ENCODE measurements at places on chromosomes 12 and 14. TPM values are rescaled to one million over a fixed set of nuclear protein-coding genes. Genes with fewer than 3 reads are reported as not detected.
A peak's percentile ranks its signal among the peaks of the same experiment; 100 is the strongest.

DNA sequence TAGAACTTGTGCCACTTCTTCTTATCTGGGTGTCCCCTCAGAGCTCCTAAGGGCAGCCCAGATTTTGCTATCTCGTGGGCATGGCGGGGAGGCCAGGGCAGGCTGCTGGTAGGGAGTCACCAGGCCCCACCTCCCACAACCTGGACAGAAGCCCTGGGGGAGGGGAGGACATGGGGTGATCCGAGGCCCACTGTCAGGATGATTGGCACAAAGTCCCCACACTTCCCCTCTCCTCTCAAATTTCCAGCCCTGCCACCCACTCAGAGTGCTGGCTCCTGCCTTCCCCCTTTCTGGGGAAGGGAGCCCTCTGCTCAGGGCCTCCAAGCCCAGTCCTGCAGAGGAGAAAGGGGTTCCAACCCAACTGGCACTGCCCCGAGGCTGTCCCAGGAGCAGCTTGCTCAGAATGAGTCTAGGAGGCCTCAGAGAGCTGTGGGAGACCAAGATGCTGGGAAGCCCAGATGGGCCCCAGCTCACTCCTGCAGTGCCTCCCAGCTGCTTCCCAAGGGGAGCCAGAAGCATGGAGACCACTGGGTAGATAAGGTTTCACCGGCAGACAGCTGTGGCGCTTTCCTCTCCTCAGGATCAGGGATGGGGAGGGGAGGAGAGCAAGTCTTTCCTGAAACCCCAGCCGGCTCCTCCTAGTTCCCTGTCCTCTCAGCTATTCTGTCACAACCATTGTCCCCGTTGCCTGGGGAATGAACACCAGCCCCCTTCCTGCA, 82.8 kb downstream of the B4GALNT3 start:
- no peak overlapping the region for H3K27ac ChIP-seq
- H3K4me1 ChIP-seq = peaks cover 25% of the 10 kb centered on the region
- DNase-seq = no peak
- no peak overlapping the region for H3K4me3 ChIP-seq
- H3K36me3 ChIP-seq = no peaks in the 10 kb centered on the region
- H3K27me3 ChIP-seq = peaks cover 10% of the 10 kb centered on the region

GRCh38 chr14:101196051-101196712, 292.7 kb upstream of the RTL1 start:
- H3K27me3 ChIP-seq = peaks cover 4% of the 10 kb centered on the region
- no peaks in the 10 kb centered on the region for H3K36me3 ChIP-seq
- no peaks in the 10 kb centered on the region for H3K4me1 ChIP-seq

DNA sequence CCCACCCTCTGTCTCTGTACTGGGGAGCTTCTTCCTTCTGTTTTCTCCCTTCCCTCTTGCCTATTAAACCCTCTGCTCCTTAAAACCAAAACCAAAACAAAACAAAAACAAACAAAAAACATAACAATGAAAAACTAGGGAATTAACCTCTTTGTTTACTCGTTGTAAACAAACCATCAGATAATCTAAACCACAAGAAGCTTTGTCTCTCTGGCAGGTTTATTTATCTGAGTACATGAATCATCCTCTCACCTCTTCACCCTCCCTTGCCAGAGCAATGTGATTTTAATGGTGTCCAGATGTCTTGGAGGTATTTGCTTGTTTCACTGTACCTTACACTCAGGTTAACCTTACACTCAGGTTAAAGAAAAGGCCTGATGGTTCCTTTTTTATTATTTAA, 66.1 kb downstream of the DYRK2 start:
- no peaks in the 10 kb centered on the region for H3K36me3 ChIP-seq
- DNase-seq = no peak
- no peak overlapping the region for H3K4me3 ChIP-seq
- H3K27me3 ChIP-seq = no peaks in the 10 kb centered on the region
- no peaks in the 10 kb centered on the region for H3K4me1 ChIP-seq

DNA sequence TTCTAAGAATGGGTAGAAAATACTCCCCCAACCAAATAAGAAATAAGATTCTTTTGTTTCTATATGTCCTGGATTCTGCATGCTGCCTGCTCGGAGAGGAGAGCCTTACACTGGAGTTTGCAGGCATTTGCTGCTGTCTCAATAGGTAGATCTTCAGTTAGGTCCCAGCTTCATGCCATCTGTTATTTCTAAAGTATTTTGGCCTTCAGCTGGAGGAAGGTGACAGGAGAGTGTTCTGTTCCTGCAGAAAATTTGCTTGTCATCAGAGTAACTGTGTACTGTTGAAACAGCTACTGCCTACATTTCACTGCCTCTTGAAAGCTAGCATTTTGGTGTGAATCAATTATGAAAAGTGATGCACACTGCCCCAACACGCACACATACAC, 966.9 kb downstream of the NRXN3 start:
- no peak for DNase-seq
- H3K4me3 ChIP-seq = no peak overlapping the region
- H3K4me1 ChIP-seq = no peaks in the 10 kb centered on the region
- no peaks in the 10 kb centered on the region for H3K27me3 ChIP-seq
- no peaks in the 10 kb centered on the region for H3K36me3 ChIP-seq

DNA sequence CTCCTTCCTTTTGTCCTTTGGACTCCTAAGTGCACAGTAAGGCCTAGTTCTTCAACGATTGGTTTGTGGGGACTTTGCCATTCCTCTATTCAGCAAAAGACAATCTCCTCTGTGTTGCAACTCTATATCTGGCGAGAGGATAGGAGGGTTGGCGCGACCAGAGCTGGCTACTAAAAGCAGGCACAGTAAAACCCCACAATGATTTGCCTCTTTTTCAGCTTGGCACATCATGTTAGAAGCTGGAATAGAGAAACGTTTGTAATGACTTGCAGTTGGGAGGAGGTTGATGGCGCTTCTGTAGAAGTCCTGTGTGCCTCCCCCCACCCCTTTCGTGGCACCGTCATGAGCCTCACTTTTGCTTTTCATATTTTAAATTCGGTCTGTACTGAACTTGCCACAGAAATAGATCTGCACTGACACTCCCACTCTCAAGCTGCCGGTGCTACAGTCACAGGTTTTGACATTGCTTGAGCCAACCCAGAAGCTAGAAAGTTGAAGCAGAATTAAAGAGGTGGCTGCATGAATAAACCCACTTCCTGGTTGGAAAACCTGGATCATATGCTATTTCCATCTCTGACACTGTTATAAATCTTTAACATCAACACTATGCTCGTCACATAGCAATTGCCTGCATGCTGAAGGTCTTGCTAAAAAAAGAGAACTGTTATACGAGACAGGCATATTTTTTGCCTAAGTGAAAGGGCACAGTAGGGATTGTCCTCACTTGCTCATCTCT, 315.3 kb upstream of the PRICKLE1 start:
- H3K4me1 ChIP-seq = no peaks in the 10 kb centered on the region
- H3K4me3 ChIP-seq = no peak overlapping the region
- DNase-seq = no peak
- no peak overlapping the region for H3K27ac ChIP-seq

GRCh38 chr14:22375321-22375930, 213.6 kb downstream of the DAD1 start:
- no peaks in the 10 kb centered on the region for H3K27me3 ChIP-seq
- DNase-seq = no peak
- H3K4me1 ChIP-seq = no peaks in the 10 kb centered on the region
- no peak overlapping the region for H3K4me3 ChIP-seq
- no peak overlapping the region for H3K27ac ChIP-seq

GRCh38 chr14:52189325-52189724, 78.2 kb upstream of the PTGDR start:
- no peak overlapping the region for H3K4me3 ChIP-seq
- no peak overlapping the region for H3K27ac ChIP-seq
- no peaks in the 10 kb centered on the region for H3K36me3 ChIP-seq
- no peak for DNase-seq
- H3K27me3 ChIP-seq = no peaks in the 10 kb centered on the region
- H3K4me1 ChIP-seq = peaks cover 13% of the 10 kb centered on the region

GRCh38 chr12:7869137-7869536, 3.6 kb downstream of the SLC2A14 start:
- H3K27ac ChIP-seq = no peak overlapping the region
- H3K4me1 ChIP-seq = peaks cover 2% of the 10 kb centered on the region
- no peak overlapping the region for H3K4me3 ChIP-seq

DNA sequence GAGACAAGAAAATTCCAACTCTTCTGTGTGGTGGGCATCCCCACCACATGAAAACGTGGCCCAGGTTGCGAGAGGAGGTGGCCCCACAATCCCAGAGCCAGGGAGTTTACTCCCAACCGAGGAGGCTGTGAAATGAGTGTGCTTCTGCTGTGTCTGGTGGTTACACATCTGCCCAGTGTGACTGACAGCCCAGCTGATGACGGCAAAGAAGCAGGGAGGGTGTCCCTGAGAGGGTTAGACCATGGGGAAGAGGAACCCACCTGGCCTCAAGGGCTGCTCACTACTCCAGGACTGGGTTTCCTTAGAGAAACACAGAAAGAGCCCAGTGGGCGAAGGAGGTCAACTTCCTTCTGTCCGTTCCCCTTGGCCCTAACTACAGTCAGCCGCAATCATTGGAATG, 24.6 kb downstream of the ZFP36L1 start:
- no peak for DNase-seq
- no peak overlapping the region for H3K27ac ChIP-seq
- no peak overlapping the region for H3K4me3 ChIP-seq
- no peaks in the 10 kb centered on the region for H3K36me3 ChIP-seq
- no peaks in the 10 kb centered on the region for H3K27me3 ChIP-seq

DNA sequence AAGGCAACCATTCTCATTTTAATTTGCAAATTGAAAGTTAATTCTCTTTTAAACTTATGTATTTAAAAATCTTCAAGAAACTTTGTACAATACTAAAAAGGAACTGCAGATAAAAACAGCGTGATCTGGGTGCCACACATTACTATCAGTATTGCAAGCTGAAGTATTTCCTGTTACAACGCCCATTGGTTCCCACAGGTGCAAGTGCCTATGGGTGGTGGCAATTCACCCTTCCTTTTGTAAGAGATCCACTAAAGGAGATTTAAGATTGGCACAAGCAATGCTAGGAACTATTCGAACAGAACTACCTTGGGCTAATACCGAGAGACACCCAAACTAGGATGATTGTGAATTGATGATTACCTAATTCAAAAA, 13.2 kb downstream of the TAOK3 start:
- peak; percentile 47 for DNase-seq
- peak overlapping the region; percentile 91 for H3K27ac ChIP-seq
- H3K4me1 ChIP-seq = peaks cover 42% of the 10 kb centered on the region
- H3K27me3 ChIP-seq = no peaks in the 10 kb centered on the region
- H3K36me3 ChIP-seq = peaks cover 7% of the 10 kb centered on the region

GRCh38 chr12:96107236-96107635, 71.8 kb upstream of the LTA4H start:
- H3K4me1 ChIP-seq = peaks cover 8% of the 10 kb centered on the region
- no peaks in the 10 kb centered on the region for H3K27me3 ChIP-seq
- no peak for DNase-seq
- H3K36me3 ChIP-seq = no peaks in the 10 kb centered on the region
- no peak overlapping the region for H3K4me3 ChIP-seq

- no peak overlapping the region for H3K27ac ChIP-seq
- H3K27me3 ChIP-seq = no peaks in the 10 kb centered on the region
- no peaks in the 10 kb centered on the region for H3K4me1 ChIP-seq
- DNase-seq = no peak
- H3K36me3 ChIP-seq = no peaks in the 10 kb centered on the region
- H3K4me3 ChIP-seq = no peak overlapping the region
Measured at GRCh38 chr12:75177997-75178396, 31.6 kb downstream of the KCNC2 start.

DNA sequence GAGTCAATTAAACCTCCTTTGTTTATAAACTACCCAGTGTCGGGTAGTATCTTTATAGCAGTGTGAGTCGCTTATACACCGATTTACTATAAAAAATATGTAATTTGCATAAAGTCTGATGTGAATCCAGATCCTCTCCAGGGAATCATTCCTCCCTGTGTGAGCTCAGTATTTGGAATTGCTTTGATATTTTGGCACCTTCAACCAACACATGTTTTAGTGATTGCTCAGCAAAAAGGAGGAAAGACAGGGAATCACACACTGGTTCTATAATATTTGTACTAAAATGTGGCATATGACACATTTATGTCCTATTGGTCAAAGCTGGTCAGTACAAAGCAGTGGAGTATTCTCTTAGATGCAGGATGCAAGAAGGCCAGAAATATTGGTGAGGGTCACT, 703.9 kb upstream of the ATXN7L3B start:
- no peaks in the 10 kb centered on the region for H3K27me3 ChIP-seq
- no peak for DNase-seq
- no peak overlapping the region for H3K27ac ChIP-seq

- peaks cover 1% of the 10 kb centered on the region for H3K36me3 ChIP-seq
- peaks cover 50% of the 10 kb centered on the region for H3K27me3 ChIP-seq
- H3K4me1 ChIP-seq = peaks cover 16% of the 10 kb centered on the region
- DNase-seq = no peak
Measured at GRCh38 chr12:21941506-21942376, 515 bp upstream of the ABCC9 start.

DNA sequence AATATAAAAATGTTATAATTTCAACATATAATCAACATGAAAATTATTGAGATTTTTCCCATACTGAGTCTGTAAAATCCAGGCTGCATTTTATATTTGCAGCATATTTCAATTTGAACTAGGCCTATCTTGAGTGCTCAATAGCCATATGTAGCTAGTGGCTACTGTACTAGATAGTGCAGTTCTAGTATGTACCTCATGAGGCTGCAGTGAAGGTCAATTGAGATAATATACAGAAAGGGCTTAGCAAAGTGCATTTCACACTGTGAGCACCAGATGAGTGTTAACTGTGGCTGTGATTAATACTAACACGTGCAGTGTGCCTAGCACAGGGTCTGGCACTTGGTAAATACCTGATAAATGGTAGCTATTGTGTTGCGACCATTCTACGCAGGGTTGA, 5.4 kb upstream of the SLC22A17 start:
- H3K27ac ChIP-seq = no peak overlapping the region
- H3K27me3 ChIP-seq = peaks cover 18% of the 10 kb centered on the region
- H3K4me3 ChIP-seq = no peak overlapping the region
- DNase-seq = no peak

GRCh38 chr14:54490445-54491175, 1.8 kb upstream of the GMFB start:
- H3K4me1 ChIP-seq = peaks cover 38% of the 10 kb centered on the region
- no peak overlapping the region for H3K4me3 ChIP-seq
- no peak overlapping the region for H3K27ac ChIP-seq
- no peak for DNase-seq

Gene SLC2A3
- total RNA-seq = 315 TPM

Gene CPNE6
- total RNA-seq = not detected

Gene NANOG
- total RNA-seq = not detected

Gene ARG2
- total RNA-seq = 7.6 TPM

Gene FITM1
- not detected for total RNA-seq

Gene LUM
- not detected for total RNA-seq

Gene OR4K1
- total RNA-seq = not detected

Gene TMEM52B
- total RNA-seq = not detected
